ENCODE measurements at places on chromosomes 3 and 15. TPM values are rescaled to one million over a fixed set of nuclear protein-coding genes. Genes with fewer than 3 reads are reported as not detected.

GRCh38 chr3:96236522-96236921 lies 577.9 kb upstream of the EPHA6 start:
- H3K4me1 ChIP-seq = no peaks in the 10 kb centered on the region
- DNase-seq = no peak
- H3K27ac ChIP-seq = no peak overlapping the region
- no peak overlapping the region for H3K4me3 ChIP-seq
- H3K36me3 ChIP-seq = no peaks in the 10 kb centered on the region

DNA sequence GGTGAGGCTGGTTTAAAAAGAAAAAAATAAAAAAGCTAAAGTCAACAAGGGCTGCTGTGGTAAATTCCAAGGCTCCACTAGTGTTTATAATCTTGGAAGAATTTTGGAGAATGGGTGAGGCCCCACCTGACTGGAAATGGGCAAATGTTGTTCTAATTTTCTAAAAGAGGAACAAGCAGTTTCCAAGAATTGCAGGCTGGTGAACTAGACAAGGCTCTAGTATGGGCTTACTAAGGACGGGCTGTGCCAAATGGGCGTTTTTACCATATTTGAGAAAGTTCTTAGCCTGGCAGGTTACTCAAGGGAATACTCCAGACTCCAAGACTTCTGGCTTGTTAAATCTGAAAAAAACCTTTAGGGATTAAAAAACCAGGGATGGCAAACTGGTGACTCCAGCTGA lies 67.0 kb upstream of the ABHD2 start:
- no peak overlapping the region for H3K27ac ChIP-seq
- no peak overlapping the region for H3K4me3 ChIP-seq
- no peaks in the 10 kb centered on the region for H3K4me1 ChIP-seq
- no peaks in the 10 kb centered on the region for H3K36me3 ChIP-seq

DNA sequence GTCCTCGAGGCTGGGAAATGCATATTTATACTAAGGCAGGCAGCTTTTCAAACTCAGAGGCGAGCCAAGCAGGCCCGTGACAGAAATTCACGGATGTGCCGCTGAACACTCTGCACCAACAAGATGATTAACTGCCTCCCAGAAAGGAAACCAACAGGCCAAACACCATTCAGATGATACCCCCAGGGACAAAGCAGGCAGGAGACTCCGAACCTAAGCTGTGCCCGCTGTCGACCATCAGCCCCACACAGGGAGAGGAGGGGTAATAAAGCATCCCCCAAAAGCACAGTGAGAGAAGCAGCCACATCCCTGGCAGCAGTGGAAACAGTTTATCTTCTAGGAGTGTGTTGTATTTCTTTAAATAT lies 31.8 kb downstream of the ADAMTS17 start:
- no peak for DNase-seq
- no peak overlapping the region for H3K27ac ChIP-seq
- no peak overlapping the region for H3K4me3 ChIP-seq

GRCh38 chr3:11845651-11846050 lies 1.0 kb downstream of the TAMM41 start:
- peaks cover 16% of the 10 kb centered on the region for H3K4me1 ChIP-seq
- H3K27me3 ChIP-seq = no peaks in the 10 kb centered on the region
- H3K36me3 ChIP-seq = no peaks in the 10 kb centered on the region
- peak overlapping the region; percentile 94 for H3K4me3 ChIP-seq

DNA sequence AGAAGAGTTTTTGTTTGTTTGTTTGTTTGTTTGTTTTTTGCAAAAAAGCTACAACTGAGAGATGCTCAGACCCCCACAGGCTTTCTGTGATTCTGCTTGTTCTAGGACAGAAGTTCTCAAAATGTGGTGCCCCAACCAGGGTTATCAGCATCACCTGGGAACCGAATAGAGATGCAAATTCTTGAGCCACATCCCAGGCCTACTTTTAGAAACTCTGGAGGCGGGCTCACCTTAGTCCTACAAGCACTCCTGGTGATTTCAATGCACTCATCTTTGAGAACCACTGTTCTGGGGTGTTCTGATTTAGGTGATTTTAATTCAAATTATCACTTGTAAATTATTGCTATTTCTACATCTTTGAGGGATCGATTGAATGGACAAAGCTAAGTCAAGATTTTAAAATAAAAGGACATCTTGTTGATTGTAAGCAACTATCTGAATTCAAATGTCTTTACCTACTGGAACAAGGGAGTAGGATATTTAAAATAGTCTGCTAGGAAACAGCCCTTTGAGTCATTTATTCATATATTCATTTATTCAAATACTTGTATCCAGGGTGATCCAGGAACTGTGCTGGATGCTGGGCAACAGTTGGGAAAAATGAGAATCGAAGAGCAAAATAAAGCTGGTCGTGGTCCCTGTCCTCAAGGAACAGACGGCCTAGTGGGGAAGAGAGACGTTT lies 44.7 kb upstream of the CADPS start:
- no peaks in the 10 kb centered on the region for H3K4me1 ChIP-seq
- no peak overlapping the region for H3K4me3 ChIP-seq
- H3K27ac ChIP-seq = no peak overlapping the region

- no peaks in the 10 kb centered on the region for H3K27me3 ChIP-seq
- H3K4me3 ChIP-seq = no peak overlapping the region
- H3K36me3 ChIP-seq = no peaks in the 10 kb centered on the region
- no peaks in the 10 kb centered on the region for H3K4me1 ChIP-seq
- DNase-seq = no peak
- H3K27ac ChIP-seq = no peak overlapping the region
These were observed 168.1 kb upstream of the MYRIP start for GRCh38 chr3:39641274-39641673.

DNA sequence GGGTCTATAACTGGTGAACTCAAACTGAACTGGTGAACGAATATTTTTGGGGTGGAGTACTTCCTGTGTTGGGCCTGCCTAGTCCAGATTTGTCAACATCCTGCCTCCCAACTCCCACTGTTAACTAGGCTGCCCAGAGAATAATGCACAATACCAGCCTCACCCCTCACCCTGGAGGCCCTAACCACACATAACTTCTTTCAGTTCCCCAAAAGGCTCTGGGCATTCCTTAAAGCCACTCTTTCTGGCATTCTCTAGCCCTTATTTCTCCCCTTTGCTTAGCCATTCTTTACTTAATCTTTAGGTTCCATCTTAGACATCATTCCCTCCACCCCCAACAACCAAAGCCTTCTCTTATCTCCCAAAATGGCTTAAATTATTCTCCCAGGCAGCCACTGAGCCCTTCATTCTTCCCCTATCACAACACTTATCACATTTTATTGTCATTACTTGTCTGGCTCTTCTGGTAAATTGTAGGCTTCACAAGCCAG lies 9.1 kb upstream of the SEC11A start:
- H3K36me3 ChIP-seq = no peaks in the 10 kb centered on the region
- no peak for DNase-seq
- H3K4me1 ChIP-seq = no peaks in the 10 kb centered on the region
- H3K4me3 ChIP-seq = no peak overlapping the region
- peak overlapping the region; percentile 65 for H3K27ac ChIP-seq
- no peaks in the 10 kb centered on the region for H3K27me3 ChIP-seq

- DNase-seq = no peak
- no peaks in the 10 kb centered on the region for H3K27me3 ChIP-seq
- peak overlapping the region; percentile 7 for H3K4me3 ChIP-seq
- no peak overlapping the region for H3K27ac ChIP-seq
These were observed 180.8 kb downstream of the KCNAB1 start for GRCh38 chr3:156300929-156301840.

- peaks cover 90% of the 10 kb centered on the region for H3K27me3 ChIP-seq
- H3K4me3 ChIP-seq = no peak overlapping the region
- no peak overlapping the region for H3K27ac ChIP-seq
- no peaks in the 10 kb centered on the region for H3K4me1 ChIP-seq
These were observed 10.4 kb downstream of the SOX2 start for GRCh38 chr3:181722156-181722555.

GRCh38 chr3:138213398-138214085 lies 26.4 kb downstream of the ARMC8 start:
- H3K4me1 ChIP-seq = no peaks in the 10 kb centered on the region
- H3K27me3 ChIP-seq = no peaks in the 10 kb centered on the region
- H3K4me3 ChIP-seq = no peak overlapping the region
- DNase-seq = no peak
- no peaks in the 10 kb centered on the region for H3K36me3 ChIP-seq

- no peaks in the 10 kb centered on the region for H3K4me1 ChIP-seq
- H3K27me3 ChIP-seq = no peaks in the 10 kb centered on the region
- H3K27ac ChIP-seq = no peak overlapping the region
- no peak for DNase-seq
- H3K36me3 ChIP-seq = peaks cover 7% of the 10 kb centered on the region
- no peak overlapping the region for H3K4me3 ChIP-seq
These were observed 28.3 kb upstream of the STIMATE start for GRCh38 chr3:52925405-52926313.

- no peak overlapping the region for H3K27ac ChIP-seq
- H3K36me3 ChIP-seq = no peaks in the 10 kb centered on the region
- DNase-seq = no peak
These were observed 62.6 kb upstream of the RAB6B start for GRCh38 chr3:133958071-133958805.

- no peaks in the 10 kb centered on the region for H3K27me3 ChIP-seq
- H3K4me1 ChIP-seq = no peaks in the 10 kb centered on the region
- DNase-seq = peak; percentile 61
- H3K36me3 ChIP-seq = no peaks in the 10 kb centered on the region
These were observed 3.8 kb upstream of the FBLN2 start for GRCh38 chr3:13544951-13545651.

- peak overlapping the region; percentile 26 for H3K27ac ChIP-seq
- H3K36me3 ChIP-seq = no peaks in the 10 kb centered on the region
- no peak overlapping the region for H3K4me3 ChIP-seq
These were observed 365.1 kb downstream of the MECOM start for GRCh38 chr3:169298247-169298992.

- no peak for DNase-seq
- H3K36me3 ChIP-seq = no peaks in the 10 kb centered on the region
- H3K27ac ChIP-seq = peak overlapping the region; percentile 2
- peaks cover 11% of the 10 kb centered on the region for H3K4me1 ChIP-seq
- no peaks in the 10 kb centered on the region for H3K27me3 ChIP-seq
- no peak overlapping the region for H3K4me3 ChIP-seq
These were observed 11.5 kb downstream of the TCF12 start for GRCh38 chr15:56929933-56930332.

DNA sequence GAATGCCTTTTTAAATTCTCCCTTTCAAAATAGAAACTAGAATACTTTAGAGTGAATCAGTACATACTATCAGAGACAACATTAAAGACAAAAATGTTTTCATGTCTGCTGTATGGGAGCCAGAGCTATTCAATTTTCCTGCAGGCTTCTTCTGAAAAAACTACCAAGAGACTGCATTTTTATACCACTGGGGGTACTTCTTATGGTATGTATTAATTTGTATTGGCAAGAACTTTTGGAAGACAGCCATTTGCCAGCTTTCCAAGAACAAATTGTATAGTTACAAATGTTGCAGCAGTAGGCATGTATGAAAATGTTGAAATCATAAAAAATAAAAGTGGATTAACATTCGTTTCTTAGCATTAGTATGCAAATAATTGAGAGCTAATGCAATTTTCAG lies 1010.0 kb upstream of the CADM2 start:
- no peaks in the 10 kb centered on the region for H3K36me3 ChIP-seq
- no peak overlapping the region for H3K4me3 ChIP-seq
- H3K27ac ChIP-seq = no peak overlapping the region
- no peak for DNase-seq
- H3K27me3 ChIP-seq = no peaks in the 10 kb centered on the region
- no peaks in the 10 kb centered on the region for H3K4me1 ChIP-seq

DNA sequence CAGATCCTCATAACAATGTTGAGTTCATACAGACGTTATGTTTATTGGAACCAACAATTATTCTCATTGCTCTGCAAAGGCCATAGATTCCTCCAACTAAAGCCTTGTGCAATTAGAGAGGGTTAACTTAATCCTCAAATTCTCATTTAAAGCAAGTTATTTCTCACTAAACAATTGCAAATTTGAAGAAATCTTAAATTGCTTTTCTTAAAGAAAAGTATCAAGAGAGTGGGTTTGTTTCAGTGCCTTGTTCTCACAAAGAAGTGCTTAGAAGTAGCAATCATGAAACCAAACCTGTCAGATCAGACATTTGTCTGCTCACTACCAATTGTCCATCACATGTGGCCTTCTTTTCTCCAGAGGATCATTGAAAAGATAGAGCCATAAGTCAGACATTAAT lies 124.8 kb downstream of the KCNH8 start:
- H3K4me1 ChIP-seq = no peaks in the 10 kb centered on the region
- no peaks in the 10 kb centered on the region for H3K27me3 ChIP-seq
- no peak overlapping the region for H3K4me3 ChIP-seq
- no peak for DNase-seq

- no peak overlapping the region for H3K4me3 ChIP-seq
- no peaks in the 10 kb centered on the region for H3K4me1 ChIP-seq
- H3K36me3 ChIP-seq = no peaks in the 10 kb centered on the region
These were observed 197.4 kb upstream of the RGMA start for GRCh38 chr15:93286446-93286845.

GRCh38 chr15:52805351-52806283 lies 15.5 kb upstream of the ONECUT1 start:
- H3K27ac ChIP-seq = no peak overlapping the region
- H3K4me1 ChIP-seq = peaks cover 3% of the 10 kb centered on the region
- H3K36me3 ChIP-seq = no peaks in the 10 kb centered on the region
- peaks cover 69% of the 10 kb centered on the region for H3K27me3 ChIP-seq
- no peak overlapping the region for H3K4me3 ChIP-seq

- H3K36me3 ChIP-seq = no peaks in the 10 kb centered on the region
- no peak overlapping the region for H3K27ac ChIP-seq
- H3K27me3 ChIP-seq = no peaks in the 10 kb centered on the region
- H3K4me1 ChIP-seq = no peaks in the 10 kb centered on the region
These were observed 47.6 kb upstream of the HEG1 start for GRCh38 chr3:125103406-125103805.

DNA sequence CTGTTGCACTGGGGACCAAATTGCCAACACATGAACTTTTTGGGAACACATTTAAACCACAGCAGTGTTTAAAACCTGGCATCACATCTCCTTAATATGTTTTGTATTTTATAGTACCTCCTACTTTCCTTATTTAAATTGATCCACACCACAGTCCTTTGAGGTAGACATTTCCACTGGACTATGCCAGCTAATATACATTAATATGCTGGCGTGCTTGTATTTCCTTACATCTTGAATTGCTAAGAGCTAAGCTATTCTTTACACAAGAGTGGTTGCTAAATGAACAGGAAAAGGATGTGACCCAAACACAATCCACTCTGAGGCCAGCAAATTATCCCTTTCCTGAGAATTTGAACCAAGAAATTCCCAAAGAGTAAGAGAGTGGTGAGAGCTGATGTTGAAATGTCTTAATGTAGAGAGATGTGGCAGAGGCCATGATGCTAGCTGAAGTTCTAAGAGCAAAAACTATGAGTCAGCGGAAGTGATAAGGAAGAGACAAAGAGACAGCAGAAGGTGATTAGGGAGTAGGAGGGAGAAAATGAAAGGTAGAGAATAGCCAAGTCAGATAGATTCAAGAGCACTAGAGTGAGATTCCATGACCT lies 131.2 kb downstream of the CD47 start:
- no peak for DNase-seq
- no peak overlapping the region for H3K27ac ChIP-seq
- no peaks in the 10 kb centered on the region for H3K27me3 ChIP-seq

Gene PLA2G4F
- 35.9 TPM for polyA plus RNA-seq

Gene MDFIC2
- not detected for polyA plus RNA-seq

Gene NXPE3
- polyA plus RNA-seq = 4.9 TPM

Gene MTMR10
- 26.2 TPM for polyA plus RNA-seq

Gene ROPN1
- not detected for polyA plus RNA-seq

Gene SLC12A1
- 370 TPM for polyA plus RNA-seq
